ENCODE measurements at places on chromosomes 11 and 22.

DNA sequence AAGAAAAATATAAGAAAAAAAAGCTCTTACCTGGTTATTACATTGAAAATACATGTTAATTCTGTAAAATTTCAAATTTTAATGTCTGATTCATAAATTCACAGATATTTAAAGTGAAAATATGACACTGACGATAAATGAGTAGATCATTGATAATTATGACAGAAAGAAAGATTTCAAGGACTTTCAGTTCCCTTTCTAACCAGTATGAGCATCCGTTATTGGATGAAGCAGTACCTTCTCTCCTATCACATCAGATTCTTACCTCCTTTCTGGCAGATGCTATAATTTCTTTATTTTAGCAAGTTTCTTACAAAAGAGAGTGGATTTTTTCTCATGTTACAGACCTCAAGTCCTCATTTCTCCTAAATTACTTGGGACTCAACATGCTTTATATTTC lies 847.3 kb downstream of the JRKL start:
- DNase-seq: no peak

DNA sequence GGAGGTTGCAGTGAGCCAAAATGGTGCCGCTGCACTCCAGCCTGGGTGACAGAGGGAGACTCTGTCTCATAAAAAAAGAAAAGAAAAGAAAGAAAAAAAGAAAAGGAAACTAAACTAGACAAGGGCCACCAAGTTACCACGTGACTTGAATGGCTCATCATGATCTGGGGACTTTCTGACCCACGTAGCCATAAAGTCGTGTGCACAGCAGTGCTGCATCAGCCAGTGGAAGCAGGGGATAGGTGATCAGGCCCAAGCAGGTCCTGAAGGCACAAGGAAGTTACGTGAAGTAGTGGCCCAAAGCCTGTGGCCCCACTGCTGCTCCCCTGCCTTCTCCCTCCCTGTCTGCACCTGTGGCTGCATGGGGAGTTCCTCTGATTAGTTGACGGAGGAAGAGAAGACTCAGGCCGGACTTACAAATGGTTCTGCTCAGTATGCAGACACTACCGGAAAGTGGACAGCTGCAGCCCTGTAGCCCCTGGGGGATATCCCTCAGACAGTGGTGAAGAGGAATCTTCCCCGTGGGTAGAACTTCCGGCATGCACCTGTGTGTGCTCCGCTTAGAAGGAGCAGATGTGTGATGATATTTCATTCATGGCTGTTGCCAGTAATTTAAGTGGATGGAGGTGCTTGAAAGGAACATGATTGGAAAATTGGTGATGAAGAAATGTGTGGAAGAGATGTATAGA lies 18.2 kb upstream of the CD81 start:
- no peak for DNase-seq

- no peak for DNase-seq
These were observed 6.3 kb downstream of the GUCY1A2 start for GRCh38 chr11:107011977-107012376.

DNA sequence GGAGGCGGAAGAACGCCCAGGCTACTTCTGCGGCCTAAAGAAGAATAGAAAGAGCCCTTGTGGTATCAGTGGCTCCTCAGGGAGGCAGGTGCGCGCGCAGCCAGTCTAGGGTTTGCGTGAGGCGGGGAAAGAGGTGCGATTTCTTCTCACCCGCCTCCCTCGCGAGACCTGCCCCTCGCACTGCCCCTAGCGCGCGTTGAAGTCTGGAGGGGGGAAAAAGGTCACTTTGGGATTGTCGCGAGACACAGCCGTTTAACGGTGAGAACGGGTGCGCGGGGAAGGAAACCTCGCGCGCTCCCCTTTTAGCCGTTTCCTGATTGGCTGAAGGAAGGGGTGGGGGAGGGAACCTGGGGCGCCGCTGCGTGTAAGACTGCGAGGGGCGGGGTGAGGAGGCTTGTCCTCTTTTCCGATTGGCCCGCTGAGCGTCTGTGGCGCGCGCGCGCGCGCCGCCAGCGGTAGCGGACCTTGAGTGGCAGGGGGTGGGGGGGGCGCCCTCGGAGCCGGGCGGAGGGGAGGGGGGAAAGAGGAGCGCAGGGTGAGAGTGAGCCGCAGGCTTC lies at the start of gene ZFP91:
Gene ZFP91, plus strand, starts transcription at position 429 of the 557 bp plus-strand sequence. CDS start 219 bp downstream, outside the sequence.
- DNase-seq: peak; percentile 97

DNA sequence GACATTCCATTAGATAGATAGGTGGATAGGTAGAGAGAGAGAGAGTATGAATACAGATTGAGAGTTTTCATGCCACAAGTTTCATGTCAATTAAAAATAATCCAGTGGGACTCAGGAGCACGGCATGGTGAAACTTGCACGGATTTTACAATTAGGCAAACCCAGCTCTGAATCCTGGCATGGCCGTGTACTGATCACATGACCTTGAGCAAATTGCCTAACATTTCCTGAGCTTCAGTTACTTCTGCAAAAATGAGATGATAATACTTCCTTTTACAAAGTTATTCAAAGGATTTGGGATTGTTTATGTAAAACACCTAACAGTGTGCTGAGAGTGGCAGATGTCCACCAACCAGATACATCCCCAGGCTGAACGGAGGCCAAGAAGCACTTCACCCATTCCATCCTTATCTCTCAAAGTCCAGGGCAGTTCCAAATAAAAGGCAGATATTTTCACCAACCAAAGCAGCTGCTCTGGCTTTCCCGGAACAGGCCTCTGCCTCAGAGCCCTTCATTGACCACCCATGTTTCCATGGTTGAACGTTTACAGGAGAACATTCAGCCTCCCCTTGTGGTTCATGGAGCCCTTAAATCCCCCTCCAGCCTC lies 17.9 kb downstream of the APLNR start:
- DNase-seq: no peak

- no peak for DNase-seq
These were observed 65.9 kb upstream of the HMGXB4 start for GRCh38 chr22:35191412-35191811.

DNA sequence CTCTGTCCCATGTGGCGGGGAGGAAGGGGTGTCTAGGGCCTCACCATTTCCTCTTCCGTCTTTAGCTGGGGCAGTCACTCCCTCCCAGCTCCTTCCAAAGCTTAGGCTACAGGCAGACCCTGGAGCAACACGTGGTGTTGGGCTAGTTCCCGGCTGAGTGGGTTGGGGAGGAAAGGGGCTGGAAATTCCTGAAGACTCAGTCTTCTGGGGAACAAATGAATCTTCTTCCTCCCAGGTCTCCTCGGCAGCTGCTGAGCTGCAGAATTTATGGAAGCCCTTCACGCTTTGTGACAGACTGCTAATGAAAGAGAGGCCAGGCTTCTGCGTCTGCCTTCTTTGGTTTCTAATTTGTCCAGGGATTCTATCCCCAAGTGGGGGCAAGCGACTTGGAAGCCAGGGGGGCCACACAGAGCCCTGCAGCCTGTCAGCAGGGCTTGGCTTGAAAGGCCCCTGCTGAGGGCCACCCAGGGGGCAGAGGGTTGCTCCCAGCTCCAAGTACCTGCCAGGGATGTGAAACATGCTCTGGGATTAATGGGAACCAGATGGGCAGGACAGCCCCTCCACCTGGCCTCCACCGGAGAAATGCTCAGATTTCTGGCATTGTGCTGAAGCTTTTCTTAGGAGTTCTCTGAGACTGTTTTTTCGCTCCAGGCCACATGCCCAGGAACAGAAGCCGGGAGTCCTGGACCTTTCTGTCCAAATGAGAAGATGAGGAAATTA lies 123.1 kb downstream of the PKNOX2 start:
- DNase-seq: no peak

DNA sequence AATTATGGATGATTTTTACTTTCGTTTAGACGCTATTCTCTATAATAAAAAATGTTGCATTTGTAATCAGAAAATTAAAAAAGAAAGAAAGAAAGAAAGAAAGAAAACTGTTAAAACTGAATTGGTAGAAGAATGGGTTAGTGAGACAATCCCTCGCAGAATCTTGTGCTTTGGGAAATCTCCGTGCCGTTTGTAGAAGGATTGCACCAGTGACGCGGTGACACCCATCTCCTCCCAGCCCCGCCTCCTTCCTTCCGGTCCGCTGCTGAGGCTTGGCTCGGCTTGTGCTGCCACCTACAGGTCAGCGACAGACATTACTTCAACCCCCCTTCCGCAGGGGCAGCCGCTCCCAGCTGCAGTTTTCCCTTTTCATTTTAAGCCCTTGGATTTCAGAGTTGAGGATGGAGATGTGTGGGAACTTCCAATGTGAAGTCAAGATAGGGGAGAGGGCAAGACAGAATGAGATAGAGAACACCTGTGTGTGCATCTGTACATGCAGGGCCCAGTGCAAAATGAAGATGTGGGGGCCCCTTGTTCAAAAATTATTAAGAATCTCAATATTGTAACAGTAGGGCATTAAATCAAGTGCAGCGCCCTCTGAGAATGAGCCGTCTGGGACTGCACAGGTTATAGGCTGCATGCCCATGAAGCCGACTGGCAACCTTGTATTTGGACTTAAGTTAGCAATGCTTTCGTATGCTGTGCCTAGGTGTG lies 41.1 kb downstream of the TST start:
- peak; percentile 89 for DNase-seq

GRCh38 chr11:114261791-114262190 lies 34.4 kb upstream of the NNMT start:
- DNase-seq: no peak

DNA sequence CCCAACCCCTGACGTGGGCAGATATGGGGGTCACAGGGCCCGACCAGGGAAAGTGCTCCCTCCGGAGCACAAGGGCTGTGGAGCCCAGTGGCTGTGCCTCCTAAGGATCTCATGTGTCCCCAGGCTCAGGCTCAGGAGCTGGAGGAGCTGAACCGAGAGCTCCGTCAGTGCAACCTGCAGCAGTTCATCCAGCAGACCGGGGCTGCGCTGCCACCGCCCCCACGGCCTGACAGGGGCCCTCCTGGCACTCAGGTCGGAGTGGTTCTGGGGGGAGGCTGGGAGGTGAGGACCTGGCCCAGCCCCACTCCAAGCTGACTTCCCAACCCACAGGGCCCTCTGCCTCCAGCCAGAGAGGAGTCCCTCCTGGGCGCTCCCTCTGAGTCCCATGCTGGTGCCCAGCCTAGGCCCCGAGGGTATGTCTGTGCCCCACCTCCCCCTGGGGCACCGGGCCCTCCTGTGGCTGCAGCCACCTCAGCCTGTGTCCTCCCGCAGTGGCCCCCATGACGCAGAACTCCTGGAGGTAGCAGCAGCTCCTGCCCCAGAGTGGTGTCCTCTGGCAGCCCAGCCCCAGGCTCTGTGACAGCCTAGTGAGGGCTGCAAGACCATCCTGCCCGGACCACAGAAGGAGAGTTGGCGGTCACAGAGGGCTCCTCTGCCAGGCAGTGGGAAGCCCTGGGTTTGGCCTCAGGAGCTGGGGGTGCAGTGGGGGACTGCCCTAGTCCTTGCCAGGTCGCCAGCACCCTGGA lies 2.5 kb downstream of the RASSF7 start:
- no peak for DNase-seq

GRCh38 chr22:46976143-46976542 lies 213.7 kb downstream of the TBC1D22A start:
- no peak for DNase-seq

DNA sequence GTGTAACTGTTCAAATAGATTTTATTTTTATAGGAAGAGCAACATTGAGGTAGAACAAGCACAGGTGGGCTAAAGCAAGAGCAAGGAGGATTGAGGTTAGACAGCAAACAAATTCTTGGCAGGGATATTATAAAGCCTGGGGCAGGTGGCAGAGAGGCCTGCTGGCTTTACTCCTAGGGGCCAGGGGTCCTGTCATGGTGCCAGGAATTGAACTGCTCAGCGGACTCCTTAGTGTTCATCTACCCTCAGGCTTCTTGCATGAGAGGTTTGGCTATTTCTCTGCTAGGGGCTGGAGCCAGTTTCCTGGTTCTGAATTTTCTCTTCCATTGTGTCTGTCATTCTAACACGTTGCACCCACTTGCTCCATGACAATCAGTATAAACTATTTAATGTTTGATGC lies 217.2 kb upstream of the NCAM1 start:
- DNase-seq: no peak

DNA sequence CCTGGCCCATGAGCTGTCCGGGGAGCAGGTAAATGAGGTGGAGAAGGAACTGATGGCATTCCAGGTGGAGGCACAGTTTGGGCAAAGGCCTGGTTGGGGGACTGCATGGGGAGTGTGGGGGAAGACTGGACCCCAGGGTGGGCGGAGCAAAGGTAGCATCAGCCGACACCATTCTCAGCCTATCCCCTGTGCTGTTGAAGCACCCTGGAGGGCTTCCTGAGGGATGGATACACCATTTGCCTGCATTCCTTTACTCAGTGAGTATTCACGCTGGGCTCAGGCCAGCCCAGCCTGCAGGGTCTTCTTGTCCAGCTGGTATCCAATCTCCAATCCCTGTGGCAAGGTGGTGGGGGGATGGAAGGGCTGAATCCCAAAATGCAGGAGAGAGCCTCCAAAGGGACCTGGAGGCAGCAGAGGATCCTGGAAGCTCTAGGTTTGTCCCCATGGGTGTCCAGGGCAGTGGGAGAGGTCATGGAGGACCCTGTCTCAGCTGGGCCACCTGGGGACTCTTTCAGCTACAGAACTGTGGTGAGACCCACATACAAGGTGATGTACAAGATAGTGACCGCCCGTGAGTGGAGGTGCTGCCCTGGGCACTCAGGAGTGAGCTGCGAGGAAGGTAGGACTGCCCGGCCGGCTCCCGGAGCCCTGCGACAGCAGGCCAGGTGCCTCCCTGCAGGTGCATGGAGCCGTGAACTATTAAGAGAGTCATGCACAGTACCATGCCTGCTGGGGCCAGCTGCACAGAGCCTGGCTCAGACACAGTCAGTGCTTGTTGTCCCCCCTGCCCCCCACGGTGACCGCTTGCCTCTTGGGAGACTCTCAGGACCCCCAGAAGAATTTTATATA lies 9.5 kb downstream of the EMID1 start:
- no peak for DNase-seq

GRCh38 chr11:23097891-23098290 lies 237.6 kb upstream of the CCDC179 start:
- DNase-seq: no peak

DNA sequence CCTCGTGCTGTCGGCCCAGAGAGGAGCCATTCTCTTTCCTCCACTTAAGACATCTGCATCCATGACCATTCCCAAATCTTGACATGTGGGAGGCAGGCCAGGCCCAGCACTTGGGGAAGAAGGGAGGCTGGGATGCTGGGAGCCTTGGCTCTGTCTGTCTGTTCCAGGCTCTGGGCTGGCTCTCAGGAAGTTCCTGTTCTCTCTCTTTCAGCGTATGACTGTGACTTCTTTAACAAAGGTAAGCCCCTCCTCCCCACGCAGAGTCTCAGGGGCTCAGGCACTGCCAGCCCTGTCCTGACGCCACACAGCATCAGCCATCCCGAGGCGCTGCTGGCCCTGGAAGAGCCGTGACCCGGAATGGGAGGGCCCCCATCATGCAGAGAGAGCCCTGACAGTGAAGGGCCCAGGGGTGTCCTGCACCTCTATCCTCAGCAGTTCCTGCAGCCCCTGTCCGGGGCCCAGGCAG lies 52.4 kb downstream of the OTOG start:
- no peak for DNase-seq

Data from CD4-positive, alpha-beta T cell treated with Interleukin-15 for 4 hours (primary cell).